ENCODE measurements at places on chromosomes 7 and 10. TPM values are rescaled to one million over a fixed set of nuclear protein-coding genes. Genes with fewer than 3 reads are reported as not detected.

The IKZF1 gene
- polyA plus RNA-seq, result 0.03 TPM

DNA sequence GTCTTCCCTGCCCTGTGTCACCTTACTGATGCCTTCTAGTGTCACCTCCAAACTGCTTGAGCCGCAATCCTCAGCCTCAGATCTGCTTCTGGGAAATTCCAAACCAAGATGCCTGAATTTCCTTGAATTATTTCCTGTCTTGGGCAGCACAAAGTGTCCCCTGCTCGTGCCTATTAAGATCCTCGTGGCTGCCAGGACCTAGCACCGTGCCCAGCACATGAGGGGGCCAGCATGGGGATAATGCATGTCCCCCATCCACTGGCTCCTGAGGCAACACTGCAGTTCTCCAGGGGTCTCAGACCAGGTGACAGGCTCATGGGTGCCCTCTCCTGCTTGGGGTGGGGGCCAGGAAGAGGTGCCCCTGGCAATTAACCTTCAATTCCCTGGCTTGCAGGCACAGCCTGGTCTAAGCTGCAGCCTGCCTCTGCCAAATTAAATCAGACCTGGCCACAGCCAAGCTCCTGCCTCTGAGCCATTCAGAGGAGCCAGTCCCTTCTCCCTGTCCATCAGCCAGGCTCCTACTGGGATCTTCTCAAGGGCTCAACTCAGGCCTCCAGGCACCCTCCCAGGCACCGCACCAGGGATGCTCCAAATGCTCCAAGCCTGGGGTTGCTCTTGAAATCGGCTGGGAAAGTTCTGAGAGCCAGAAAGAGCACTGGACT is 146.6 kb downstream of the SH3PXD2A start:
- no peak for DNase-seq

DNA sequence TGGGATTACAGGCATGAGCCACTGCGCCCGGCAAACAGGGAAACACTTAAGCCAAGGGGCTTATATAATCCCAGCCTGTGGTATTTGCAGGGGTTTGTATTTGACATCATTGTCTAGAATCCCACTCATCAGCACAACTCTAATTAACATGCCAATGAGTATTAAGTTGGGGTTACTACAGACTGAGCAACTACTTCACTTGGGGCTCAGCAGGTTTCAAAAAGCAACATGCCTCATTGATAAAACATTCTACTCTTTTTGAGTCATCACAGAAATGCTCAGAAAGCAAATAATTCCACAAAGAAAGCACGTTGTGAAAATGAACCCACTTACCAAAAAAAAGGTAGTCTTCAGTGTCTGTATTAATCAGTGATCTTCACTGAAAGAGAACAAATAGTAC is 236.9 kb upstream of the CELF2 start:
- DNase-seq, result no peak

DNA sequence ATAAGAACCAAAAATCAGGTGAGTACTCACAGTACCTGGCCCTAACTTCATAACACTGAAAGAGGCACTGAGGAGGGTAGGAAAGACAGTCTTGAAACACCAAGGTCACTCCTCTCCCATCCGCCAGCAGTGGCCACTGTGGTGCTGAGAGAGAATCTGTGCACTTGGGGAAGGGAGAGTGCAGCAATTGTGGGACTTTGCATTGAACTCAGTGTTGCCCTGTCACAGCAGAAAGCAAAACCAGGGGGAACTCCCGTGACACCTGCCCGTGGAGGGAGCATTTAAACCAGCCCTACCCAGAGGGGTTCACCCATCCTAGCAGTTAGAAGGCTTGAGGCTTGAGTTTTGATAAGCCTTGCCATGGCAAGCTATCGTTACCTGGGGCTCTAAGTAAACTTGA is 35.2 kb upstream of the MAP3K8 start:
- DNase-seq, result no peak

- DNase-seq, result peak; percentile 23
These were observed 125.2 kb downstream of the MAD1L1 start for GRCh38 chr7:2107386-2108070.

DNA sequence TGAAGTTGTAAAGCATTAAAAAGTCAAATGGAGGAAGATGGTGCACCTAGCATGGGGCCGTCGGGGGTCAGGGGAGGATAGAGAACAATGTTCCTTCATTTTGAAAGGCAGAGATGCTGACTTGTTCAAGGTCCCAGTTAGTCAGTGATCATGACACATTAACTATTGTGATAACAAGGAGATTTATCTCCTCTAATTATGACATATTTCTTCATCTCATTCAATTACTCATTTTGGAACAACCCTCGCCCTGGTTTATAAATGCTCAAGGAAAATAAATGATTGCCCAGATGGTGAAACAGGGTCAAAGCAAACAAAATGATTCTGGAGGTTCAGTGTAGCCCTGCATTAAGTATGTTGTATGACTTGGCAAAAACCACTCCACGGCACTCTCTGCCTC is 106.2 kb downstream of the ITIH5 start:
- DNase-seq, result no peak

GRCh38 chr7:157620616-157621015 is 283.8 kb downstream of the DNAJB6 start:
- no peak for DNase-seq

The MET gene
- 17.3 TPM for polyA plus RNA-seq

DNA sequence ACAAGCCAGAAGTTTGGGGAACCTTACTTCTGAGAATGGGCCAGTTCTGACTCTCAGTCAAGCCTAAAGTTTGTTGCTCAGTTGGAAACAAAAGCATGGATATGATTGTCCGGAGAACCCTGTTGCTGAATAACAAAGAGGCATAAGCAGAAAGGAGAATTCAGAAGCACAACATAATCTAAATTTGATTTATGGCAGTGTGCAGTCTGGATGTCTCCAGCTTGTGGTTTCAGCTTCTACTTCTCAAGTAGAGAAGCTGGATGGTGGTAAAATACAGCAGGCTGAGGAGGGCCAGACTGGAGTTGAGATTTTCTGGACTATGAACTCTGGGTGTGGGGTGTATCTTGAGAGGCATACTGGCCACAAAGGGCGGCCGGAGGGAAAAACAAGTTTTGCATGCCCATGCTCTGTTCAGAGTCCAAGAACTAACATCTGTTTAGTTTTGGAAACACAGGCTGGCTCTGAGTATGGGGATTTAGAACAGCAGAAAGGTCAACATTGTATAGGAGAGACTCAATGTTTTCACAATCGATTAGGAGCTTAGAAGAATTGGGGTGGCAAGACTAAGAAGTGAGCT is 592.9 kb downstream of the CNTNAP2 start:
- DNase-seq, result no peak

DNA sequence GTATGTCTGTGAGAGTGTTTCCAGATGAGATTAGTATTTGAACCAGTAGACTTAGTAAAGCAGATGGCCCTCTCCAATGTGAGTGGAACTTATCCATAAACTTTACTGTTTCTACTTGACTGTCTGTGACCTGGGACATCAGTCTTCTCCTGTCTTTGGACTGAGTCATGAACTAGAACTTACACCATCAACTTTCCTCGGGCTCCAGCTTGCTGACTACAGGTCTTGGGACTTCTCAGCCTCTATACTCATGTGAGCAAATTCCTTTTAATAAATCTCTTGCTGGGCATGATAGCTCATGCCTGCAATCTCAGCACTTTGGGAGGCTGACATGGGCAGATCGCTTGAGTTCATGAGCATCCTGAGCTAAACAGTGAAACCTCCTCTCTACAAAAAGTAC is 25.7 kb upstream of the WAPL start:
- no peak for DNase-seq

DNA sequence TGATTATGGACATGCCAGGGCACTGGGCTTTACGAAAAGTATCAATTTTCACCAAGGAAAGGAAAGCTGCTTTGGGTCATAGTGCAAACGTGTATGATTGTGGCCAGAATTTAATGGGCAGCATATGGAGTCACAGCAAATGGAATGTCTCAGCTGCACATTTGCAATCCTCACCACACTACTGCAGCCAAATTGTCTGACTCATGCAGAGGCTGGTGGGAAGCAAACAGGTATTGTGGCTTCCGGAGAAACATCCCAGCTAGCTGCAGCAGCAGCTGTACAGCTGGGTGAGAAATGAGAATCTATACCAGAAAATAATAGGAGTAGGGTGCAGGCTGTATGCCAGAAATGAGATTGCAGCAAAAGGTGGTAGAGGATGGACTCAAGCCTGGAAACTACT is 374.7 kb upstream of the VWC2 start:
- no peak for DNase-seq

The IRF5 gene
- polyA plus RNA-seq, result 0.46 TPM

DNA sequence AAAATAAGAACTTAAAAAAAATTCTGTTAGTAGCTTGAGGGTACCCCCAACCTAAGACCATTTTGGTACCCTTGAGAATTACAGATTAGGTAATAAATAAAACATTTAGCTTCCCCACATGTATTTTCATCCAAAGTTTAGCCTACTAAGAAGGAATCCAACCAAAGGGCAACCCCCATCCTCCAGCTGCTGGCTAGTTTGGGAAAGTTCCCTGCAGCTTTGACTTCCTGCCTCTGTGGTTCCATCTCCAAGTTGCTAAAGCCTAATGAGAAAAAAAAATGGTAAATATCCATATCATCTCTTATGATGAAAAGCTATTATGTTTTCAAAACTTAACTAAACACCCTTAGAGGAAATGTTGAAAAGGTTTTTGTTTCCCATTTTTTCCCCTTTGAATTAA is 547.2 kb downstream of the ANKRD7 start:
- DNase-seq, result no peak

- DNase-seq, result peak; percentile 36
These were observed 26.5 kb downstream of the ASNS start for GRCh38 chr7:97845622-97846203.

GRCh38 chr10:100570506-100570905 is 34.8 kb downstream of the HIF1AN start:
- no peak for DNase-seq

- DNase-seq, result no peak
These were observed 87.7 kb upstream of the EGR2 start for GRCh38 chr10:62903828-62904227.

The AGK gene
- 22.5 TPM for polyA plus RNA-seq

- peak; percentile 35 for DNase-seq
These were observed 2.7 kb upstream of the NRG3 start for GRCh38 chr10:81872206-81872862.

GRCh38 chr10:45278860-45279498 is 36.4 kb downstream of the OR13A1 start:
- no peak for DNase-seq

GRCh38 chr10:28906934-28907333 is 229.6 kb downstream of the BAMBI start:
- peak; percentile 71 for DNase-seq

- DNase-seq, result no peak
These were observed 40.3 kb upstream of the EGFR start for GRCh38 chr7:54978364-54979116.

- no peak for DNase-seq
These were observed 22.9 kb upstream of the DUSP5 start for GRCh38 chr10:110474826-110475225.

DNA sequence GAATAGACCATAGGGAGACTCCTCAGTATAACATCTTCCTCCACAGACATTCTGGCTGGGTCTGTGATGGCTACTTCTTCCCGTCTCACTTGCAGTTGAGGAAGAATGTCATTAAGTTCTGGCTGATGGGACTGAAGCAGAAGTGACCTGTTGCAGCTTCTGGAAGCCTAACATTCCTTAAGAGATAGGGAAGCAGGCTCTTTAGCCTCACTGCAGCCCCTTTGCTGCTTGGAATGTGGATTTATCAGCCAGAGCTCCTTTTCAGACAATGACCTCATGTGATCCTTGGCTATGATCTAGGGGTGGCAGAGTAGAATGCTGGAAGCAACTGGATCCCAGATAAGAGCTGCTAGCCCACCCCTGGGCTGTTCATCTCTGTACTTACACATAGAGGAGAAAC is 142.5 kb downstream of the RNF216 start:
- peak; percentile 37 for DNase-seq

The GNAT3 gene
- not detected for polyA plus RNA-seq

DNA sequence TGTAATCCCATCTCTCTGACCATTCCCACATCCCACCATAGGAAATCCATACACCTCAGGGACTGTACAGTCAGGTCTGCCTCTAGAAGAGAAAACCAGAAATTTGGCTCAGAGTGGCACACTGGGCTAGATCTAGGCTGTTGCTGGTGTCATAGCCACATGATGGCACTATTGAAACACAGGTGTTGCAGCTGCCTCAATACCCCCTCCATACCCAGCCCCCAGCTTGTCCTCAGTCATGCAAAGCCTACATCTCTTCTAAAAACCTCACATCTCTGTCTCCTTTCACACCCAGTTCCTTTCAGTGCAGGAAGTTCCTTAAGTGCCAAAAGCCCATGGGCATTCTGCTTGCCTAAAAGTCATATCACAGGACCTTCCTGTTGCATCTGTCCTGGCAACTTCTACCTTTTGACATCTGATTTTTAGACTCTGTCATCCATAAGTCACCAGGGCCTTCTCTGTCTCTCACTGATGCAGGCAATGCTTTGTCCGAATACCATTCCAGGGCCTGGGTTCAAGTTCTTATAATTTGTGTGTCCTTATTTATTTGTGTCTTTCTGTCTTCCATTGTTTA is 27.0 kb upstream of the HIBADH start:
- DNase-seq, result peak; percentile 69

The SPDYE2 gene
- polyA plus RNA-seq, result not detected

The GOLGA7B gene
- 0.02 TPM for polyA plus RNA-seq

- DNase-seq, result no peak
These were observed 35.7 kb upstream of the SH2D4B start for GRCh38 chr10:80501913-80502521.

DNA sequence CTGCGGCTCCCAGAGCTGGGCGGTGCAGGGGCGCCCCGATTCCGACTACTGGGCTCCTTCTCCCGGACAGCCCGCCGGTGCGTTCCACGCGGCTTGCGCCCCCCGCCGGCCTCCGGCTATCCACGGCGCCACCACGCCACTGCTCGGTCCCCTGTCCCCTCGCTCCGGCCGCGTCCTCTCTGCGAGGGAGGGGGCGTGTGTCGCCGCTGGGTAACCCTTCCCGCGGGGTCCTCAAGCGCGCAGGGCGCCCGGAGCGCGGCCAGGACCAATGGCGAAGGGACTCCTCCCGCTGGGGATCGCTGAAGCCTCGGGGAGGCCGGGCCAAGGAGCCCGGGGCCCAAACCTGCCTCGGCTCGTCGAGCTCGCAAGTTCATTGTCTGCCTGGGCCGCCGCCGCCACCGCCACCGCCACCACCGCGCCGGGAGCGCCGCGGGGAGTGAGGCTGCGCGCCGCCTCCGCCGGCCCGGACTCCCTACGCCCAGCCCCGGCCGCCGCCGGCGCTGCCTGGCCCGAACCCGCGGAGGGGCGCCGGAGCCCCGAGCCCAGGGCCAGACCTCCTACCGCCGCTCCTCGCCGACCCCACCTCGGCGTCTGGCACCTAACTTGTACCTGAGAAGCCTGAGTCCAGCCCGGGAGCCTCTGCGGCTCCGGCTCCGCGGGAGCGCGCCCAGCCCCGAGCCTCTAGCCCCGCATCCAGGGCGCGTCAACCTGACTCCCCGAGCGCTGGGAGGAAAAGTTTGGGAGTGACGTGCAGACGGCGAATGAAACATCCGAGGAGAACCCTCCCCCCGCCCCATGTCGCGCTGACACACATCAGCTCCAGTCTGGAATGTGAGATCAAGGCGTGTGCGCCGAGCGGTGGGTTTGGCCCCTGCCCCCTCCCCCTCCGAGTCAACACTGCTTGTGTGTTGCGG is at the start of gene CHST15:
Gene CHST15, minus strand, starts transcription at position 739 of the 914 bp plus-strand sequence. CDS start 47,386 bp downstream, outside the sequence.
- DNase-seq, result peak; percentile 63
